Right atrium auricular region (tissue), 2 donors: ENCODE measurements at places on chromosomes 11 and 22. TPM values are rescaled to one million over a fixed set of nuclear protein-coding genes. Genes with fewer than 3 reads are reported as not detected.

CD3E gene
- total RNA-seq: 1.8 TPM

DNA sequence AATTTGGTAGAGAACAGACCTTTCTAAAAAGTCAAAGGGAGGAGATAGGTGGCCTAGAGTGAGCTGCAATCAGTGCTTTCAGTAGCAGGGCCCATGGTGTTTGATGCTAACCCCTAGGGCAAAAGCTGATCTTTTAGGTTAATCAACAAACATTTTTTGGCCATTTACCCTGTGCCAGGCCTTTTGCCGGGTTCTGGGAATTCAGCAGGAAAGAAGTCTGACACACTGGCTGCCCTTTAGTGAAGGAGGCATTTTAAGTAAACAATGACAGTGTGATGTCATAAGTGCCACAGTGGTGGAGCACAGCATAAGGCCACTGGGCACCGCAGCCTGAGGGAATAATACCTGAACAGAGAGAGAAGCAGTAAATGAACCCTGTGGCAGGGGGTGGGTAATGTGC lies 29.0 kb downstream of the C22orf31 start:
- DNase-seq: no peak

- no peak for DNase-seq
These were observed 14.6 kb upstream of the CTSC start for GRCh38 chr11:88352139-88352538.

GRCh38 chr11:77517226-77517625 lies 43.3 kb upstream of the PAK1 start:
- DNase-seq: no peak
